Activated naive CD4-positive, alpha-beta T cell treated with anti-CD3 and anti-CD28 coated beads, Interleukin-2, amount 50 U/mL, for 72 hours (primary cell): ENCODE measurements at places on chromosomes 7 and 10.
A peak's percentile ranks its signal among the peaks of the same experiment; 100 is the strongest.

GRCh38 chr7:50509459-50509858 lies 55.7 kb downstream of the DDC start:
- no peak for DNase-seq

DNA sequence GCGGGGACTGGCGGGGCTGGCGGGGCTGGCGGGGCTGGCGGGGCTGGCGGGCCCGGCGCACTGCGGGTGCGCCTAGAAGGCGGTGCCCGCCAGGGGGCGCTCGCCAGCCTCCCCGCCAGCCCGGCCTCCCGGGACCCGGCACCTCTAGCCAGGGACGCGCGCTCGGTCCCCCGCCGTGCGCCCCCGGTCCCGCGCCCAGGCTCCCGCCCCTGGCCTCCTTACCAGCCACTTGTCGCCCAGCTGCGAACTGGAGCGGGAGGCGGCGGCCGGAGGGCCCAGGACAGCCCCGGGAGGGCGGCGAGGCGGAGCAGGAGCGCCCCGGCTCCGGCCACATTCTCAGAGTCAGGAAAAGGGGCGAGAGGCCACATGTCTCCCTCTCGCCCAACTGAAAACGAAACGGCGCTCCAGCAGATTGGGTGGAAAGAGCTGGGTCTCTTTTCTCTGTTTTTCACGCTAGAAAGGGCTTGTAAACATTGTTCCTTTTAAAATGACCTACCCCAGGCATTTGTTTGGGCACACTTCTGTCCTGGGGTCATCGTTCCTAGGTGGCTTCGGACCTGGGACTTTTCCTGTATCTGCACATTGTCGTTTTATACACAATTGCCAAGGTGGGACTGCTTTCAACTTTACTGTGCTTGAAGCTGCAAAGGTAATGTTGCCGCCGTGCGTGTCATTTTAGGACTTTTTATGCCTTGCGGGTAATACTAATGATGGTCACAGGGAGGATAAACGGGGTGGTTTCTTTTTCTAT lies 378 bp upstream of the PRKCQ start:
- DNase-seq = peak; percentile 91

- no peak for DNase-seq
Measured at GRCh38 chr10:101668566-101668965, 26.4 kb downstream of the FBXW4 start.

DNA sequence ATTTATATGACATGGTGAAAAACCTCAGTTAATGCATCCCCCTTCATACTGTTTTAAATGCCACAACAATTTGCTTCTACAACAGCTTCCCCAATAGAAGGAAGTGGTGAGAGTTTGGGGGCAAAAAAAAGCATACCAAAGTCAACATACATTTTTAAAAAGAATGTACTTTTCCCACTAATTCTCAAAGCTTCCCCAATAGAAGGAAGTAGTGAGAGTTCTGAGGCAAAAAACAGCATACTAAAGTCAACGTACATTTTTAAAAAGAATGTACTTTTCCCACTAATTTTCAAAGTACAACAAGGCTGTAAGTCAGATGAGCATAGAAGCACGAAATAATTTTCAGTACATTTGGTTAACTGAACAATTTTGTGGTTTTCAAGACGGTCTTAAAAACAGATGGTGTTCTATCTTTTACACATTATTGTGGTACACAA lies 24.0 kb downstream of the WASL start:
- DNase-seq = no peak

DNA sequence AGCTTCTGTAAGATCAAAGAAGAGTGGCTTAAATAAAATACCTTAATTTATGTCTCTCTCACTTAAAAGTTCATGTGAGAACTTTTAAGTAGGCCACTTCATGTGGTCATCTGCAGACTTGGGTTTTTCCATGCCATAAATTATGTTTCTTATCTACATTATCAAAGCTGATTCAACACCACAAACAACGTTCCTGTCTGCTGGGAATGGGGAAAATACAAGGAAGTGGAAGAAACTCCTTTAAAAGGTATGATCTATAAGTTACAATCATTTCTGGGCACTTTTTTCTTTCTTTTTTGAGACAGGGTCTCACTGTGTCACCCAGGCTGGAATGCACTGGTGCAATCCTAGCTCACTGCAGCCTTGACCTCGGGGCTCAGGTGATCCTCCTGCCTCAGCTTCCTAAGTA lies 16.9 kb upstream of the OTUD1 start:
- DNase-seq = no peak

DNA sequence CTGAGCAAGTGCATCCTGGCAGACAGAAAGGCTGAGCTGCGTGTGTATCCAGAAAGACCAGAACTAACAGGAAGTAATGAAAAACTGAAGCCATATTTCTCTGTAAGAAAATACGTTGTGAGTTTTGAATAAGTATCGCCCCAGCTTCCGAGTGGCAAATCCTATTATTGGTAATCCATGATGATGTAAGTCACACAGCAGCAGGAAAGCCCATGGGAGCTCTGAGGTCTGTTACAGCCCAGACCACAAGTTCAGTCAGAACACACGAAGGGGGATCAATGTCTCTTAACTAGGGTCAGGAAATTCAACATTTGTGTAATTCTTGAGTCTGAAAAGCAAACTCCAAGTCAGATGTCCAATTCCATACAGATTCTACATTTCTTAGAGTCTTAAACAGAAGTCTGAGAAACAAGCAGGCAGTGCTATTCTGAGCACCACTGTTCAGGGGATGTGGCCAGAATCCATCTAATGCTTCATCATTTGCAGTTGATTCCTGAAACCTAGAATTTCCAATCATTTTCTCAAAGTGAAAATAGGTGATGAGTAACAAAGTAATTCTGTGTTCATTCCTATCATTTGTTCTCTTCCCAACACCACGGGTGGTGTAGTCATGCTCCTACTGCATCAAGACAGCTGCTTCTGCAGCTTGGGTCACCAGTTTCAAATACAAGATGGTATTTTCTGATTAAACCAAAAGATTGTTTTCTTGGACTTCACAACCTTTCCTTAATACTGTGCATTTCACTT lies at the start of gene LRIT2:
TSS of gene LRIT2 (minus strand) at position 118 of the 747 bp plus-strand sequence. CDS start at position 94, 24 bp downstream.
- no peak for DNase-seq

- no peak for DNase-seq
Measured at GRCh38 chr10:3573498-3573897, 211.5 kb downstream of the KLF6 start.

DNA sequence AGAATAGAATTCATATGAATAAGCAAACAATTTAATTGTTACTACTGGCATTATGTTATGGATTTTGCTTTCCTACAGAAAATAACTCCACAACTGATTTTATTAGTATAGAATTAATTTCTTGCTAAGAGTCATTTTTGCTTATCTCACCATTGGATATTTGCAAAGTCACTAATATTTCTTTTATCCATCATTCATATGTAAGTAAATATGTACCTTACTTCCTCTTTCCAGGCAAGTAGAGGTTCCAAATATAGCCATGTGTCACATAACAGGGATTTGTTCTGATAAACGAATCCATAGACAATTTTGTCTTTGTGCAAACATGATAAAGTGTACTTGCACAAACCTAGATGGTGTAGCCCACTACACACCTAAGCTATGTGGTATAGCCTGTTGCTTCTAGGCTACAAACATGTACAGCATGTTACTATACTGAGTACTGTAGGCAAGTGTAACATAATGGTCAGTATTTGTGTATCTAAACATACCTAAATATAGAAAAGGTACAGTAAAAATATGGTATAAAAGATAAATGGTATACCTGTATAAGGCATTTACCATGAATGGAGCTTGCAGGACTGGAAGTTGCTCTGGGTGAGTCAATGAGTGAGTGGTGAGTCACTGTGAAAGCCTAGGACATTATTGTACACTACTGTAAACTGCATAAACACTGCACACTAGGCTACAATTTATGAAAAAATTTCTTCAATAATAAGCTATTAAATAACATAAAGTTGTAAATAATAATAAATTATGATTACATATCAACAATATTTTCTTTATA lies 18.3 kb downstream of the KLLN start:
- DNase-seq = no peak

- no peak for DNase-seq
Measured at GRCh38 chr7:155221547-155221946, 76.1 kb upstream of the INSIG1 start.

DNA sequence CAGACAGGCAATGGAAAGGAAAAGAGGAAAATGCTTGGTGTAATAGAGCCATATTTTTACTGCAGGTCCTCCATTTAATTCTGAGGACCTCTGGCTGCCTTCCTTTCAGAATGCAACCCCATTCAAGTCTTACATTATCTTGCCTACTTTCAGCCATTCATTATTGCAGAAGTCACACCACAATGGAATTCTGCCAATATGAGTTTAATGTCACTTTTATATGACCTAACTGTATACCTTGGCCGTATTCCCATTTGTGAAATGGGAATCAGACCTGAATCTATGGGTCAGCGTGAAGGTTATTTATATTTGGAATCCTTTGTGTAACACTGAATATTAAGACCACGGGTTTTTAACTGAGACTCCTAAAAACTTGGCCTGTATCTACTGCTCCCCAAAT lies 241.7 kb upstream of the AOAH start:
- no peak for DNase-seq

DNA sequence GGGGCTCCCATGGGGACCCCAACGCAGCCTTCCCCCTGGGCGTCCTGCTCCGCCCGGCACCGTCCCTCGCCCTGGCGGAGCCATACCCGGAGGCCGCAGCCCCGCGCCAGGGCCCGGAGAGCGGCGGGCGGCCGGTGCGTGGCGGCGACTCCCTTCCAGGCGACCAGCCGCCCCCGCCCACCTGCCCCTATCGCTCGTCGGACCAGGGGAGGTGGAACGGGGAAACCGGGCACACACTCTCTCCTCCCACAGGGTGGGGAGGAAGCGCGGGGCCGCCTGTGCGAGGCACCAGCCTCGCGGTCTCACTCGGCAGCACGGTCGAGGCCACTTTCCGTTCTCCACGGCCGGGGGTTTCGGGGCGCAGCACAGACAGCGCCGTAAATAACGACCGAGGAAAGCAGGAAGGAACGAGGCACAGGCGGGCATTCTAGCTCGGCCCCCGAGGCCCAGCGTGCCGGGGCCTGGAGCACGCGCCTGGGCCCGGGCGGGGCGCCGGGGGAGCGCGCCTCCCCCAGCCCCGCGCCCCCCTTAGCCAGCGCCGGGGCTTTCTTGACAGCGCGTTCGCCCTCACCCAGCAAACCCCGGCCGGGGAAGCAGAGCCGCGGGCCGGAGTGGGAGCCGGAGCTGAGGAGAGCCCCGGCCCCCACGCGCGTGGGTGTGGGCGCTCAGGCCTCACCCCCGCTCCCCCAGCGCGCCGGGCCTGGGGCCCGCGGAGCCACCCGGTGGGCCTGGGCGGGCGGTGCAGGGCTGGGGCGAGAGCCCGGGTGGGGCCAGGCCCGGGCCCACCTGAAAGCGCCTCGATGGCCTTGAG lies 936 bp downstream of the IGF2BP3 start:
- peak; percentile 40 for DNase-seq

GRCh38 chr7:102140952-102141370 lies 145.7 kb upstream of the SH2B2 start:
- DNase-seq = no peak

DNA sequence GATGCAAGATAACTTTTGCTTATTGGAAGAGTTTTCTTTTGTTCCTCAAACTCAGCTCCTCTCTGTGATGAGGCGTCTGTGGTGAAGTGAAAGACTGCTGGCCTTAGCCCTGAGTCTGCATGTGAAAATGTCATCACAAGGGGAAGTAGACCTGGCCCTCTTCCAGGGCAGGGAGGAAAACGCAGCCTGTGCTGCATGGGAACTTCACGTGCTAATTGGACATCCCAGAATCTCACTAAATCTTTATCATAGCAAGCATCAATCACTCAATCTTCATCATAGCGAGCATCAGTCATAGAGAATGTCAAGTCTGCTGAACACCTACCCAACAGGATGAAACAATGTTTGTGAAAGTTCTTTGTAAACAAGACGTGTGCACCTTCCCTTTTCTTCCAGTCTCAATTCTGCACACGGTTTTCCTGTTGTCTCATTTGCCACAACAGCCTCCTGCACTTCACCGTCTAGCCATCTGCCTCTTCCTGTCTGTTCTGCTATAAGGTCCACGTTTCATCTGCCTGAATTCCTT lies 314.6 kb downstream of the FRMD4A start:
- no peak for DNase-seq

DNA sequence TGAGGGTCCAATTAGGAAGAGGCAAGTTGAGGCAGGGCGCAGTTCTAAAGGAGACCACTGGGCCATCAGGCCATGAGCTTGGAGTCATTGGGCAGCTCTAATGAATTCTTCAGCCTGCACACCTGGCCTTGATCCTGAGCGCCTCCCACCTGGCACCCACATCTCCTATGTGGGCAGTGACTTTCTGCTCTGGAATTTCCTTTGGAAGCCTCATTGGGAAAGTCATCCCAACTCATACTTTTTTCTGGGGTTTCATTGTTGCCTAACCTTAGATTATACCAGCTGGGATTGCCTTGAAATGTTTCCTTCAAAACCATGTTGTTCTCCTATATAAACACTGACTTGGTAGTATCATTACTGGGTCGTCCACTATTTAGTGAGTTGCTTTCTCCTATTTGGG lies 54.1 kb downstream of the PLPP4 start:
- DNase-seq = no peak

DNA sequence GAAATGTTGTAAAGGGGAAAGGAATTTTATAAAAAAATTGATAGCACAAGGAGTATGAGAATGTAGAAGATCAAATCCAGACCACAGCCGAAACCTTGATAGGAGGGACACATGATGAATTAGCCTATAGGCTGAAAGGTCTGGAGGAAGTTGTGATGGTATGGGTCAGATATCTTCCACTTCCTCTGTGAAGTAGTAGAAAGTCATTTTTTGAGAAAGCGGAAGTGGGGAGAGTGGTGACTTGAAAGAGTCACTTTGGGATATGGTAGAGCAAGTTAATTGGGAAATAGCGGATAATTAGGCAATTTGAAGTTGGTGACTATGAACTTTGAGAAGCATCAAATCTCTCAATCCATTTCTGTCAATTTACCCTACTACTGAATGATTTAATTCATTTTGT lies 99.4 kb downstream of the GRM8 start:
- DNase-seq = no peak

DNA sequence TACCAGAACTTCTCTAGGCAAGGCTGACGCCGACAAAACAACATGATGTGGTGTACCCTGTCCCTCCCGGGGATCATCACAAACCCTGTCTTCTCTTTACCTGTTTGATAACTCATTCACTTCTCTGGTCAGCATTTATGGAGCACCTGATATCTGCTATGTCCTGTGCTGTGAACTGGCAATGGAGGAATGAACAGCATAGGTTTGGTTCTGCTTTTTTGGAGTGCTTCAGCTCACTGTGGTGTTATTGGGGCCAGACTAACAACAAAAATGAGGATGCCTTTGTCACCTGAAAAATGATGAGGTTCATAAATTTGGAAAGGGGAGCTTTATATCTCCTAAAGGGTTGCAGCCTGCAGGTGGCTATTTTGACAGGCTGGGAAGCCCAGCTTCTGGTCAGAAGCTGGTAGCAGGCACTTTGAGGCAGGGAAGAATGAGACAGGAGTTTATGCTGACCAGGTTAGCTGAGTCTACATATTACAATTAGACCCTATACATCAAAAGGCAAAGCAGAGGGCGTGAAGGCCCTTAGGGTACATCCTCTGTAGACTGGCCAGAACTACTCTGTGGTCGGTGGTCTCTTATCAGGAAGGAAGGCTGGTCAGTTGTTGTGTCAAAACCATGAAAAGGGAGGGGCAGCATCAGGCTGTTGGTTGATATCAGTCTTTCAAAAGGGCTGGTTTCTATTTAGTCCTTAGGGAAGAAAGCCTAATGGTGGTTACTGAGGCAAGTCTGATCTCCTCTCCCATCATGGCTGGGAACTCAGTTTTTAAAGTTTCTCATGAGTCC lies 42.3 kb downstream of the SH2D4B start:
- no peak for DNase-seq
